H1 (cell line): ENCODE measurements at places on chromosomes 4 and X. TPM values are rescaled to one million over a fixed set of nuclear protein-coding genes. Genes with fewer than 3 reads are reported as not detected.

DNA sequence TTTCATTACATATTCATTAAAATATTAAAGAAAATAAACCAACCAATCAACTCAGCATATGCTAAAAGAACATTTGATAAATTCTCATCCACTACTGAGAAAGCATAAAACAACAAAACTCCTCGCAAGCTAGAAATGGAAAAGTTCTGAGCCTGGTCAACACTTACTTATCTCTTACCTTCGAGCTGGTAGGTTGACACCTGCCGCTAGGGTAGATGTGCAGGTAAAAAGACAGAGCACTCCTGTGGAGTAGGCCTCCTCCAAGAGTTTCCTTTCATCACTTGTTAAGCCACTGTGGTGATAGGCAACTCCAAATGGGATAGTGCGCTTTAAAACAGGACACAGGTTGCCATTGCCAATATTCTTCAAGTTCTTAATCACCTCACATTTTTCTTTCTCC lies 18.9 kb downstream of the HELQ start:
- no peak overlapping the region for H3K27ac ChIP-seq
- H3K36me3 ChIP-seq, result no peaks in the 10 kb centered on the region; the same call in 1 of the 2 replicates
- DNase-seq, result no peak

GRCh38 chrX:49784747-49785280 lies 44.3 kb upstream of the PAGE4 start:
- no peak overlapping the region for H3K27ac ChIP-seq
- H3K4me3 ChIP-seq, result no peak overlapping the region
- no peaks in the 10 kb centered on the region for H3K4me1 ChIP-seq
- no peaks in the 10 kb centered on the region for H3K27me3 ChIP-seq
- no peak for DNase-seq
- no peaks in the 10 kb centered on the region for H3K36me3 ChIP-seq

DNA sequence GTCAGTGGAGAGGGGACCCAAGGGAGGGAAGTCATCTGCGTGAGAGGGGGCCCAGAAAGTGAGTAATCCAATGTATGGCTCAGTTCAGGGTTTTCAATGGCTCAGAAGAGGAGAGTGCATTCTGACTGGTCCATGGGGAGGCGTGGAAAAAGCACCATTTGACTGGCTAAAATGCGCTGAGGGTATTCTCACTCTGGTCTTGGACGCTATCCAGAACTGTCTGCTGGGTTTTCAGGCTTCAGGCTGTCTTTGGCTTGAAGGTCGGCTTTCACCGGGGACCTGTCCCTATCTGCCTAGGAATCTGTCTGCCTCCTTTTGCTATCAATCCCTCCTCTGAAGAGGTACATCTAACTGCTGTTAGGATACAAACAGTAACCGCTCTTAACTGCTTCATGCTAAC lies 26.4 kb downstream of the EPGN start:
- DNase-seq, result no peak
- no peak overlapping the region for H3K4me3 ChIP-seq
- no peaks in the 10 kb centered on the region for H3K27me3 ChIP-seq

- no peaks in the 10 kb centered on the region for H3K27me3 ChIP-seq
- no peak for DNase-seq
- H3K4me1 ChIP-seq, result no peaks in the 10 kb centered on the region
Observed at GRCh38 chr4:146333187-146333894, 119.0 kb downstream of the REELD1 start.

DNA sequence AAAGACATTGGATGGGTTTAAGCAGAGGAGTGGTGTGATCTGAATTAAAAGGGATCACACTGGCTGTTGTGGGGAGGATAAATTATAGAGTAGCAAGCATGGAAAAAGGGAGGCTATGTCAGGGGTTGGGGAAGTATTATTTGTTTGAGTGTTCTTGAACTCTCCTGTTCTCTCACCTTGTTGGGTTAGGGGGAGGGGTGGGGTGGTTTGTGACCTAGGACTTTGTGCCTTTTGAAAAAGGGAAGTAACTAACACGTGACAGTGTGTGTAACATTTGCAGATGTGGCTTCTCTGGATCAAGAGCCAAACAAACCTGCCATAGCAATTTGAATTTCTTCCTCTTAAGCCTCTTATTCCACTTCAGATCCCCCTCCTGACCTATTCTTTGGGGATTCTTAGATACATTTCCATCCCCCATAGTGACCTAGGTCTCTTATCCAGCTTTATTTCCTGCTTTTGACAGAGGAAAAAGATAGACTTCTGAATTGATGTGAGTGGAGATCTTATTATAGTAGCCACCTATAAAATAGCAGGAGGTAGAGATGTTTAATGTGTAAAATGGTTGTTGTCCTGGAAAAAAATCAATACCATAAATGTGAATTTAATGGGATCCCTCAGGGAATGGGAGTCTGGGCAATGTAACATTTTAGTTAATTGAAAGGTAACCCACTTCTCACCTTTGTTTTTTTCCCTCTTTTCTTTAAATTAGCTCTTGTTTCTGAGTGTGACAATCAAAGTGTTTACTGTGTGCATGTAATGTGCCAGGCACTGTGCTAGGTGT lies 120.4 kb downstream of the CT47B1 start:
- H3K4me1 ChIP-seq, result 0 out of 2 replicates have a peak, but pooled peaks cover 2% of the 10 kb centered on the region
- no peak overlapping the region for H3K4me3 ChIP-seq
- no peak overlapping the region for H3K27ac ChIP-seq
- no peaks in the 10 kb centered on the region for H3K36me3 ChIP-seq

- DNase-seq, result no peak
- H3K27me3 ChIP-seq, result no peaks in the 10 kb centered on the region
- H3K27ac ChIP-seq, result no peak overlapping the region
- no peak overlapping the region for H3K4me3 ChIP-seq
- H3K36me3 ChIP-seq, result no peaks in the 10 kb centered on the region
- H3K4me1 ChIP-seq, result no peaks in the 10 kb centered on the region; the same call in 1 of the 2 replicates
Observed at GRCh38 chr4:140877781-140878180, 121.6 kb upstream of the TBC1D9 start.

GRCh38 chrX:65689377-65689776 lies 21.9 kb downstream of the MSN start:
- no peaks in the 10 kb centered on the region for H3K27me3 ChIP-seq
- no peak overlapping the region for H3K27ac ChIP-seq
- DNase-seq, result no peak
- H3K4me1 ChIP-seq, result no peaks in the 10 kb centered on the region

- no peak overlapping the region for H3K27ac ChIP-seq
- H3K36me3 ChIP-seq, result peaks cover 3% of the 10 kb centered on the region
- peaks cover 3% of the 10 kb centered on the region; the same call in 1 of the 2 replicates for H3K4me1 ChIP-seq
- H3K4me3 ChIP-seq, result no peak overlapping the region
Observed at GRCh38 chr4:185357733-185358440, 37.8 kb downstream of the LRP2BP start.

DNA sequence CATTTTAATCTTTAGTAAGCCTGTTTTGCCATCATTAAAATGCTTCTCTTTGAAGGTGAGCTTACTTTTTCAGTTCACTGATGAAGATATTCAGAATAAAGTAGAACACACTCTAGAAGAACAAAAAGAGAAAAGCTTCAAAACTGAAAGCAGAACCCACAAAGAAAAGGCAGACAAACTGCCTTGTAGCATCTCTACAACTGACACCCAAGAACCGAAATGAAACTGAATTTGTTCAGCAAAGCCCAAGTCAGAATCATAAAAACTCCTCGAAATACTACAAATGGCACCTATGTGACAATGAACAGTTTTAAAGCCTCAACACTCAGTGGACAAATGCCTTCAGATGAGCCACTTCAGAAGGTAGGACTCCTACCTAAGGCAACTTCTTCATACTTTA lies 83.6 kb downstream of the MAML3 start:
- H3K4me3 ChIP-seq, result no peak overlapping the region
- no peaks in the 10 kb centered on the region for H3K27me3 ChIP-seq
- DNase-seq, result no peak
- no peaks in the 10 kb centered on the region for H3K4me1 ChIP-seq

DNA sequence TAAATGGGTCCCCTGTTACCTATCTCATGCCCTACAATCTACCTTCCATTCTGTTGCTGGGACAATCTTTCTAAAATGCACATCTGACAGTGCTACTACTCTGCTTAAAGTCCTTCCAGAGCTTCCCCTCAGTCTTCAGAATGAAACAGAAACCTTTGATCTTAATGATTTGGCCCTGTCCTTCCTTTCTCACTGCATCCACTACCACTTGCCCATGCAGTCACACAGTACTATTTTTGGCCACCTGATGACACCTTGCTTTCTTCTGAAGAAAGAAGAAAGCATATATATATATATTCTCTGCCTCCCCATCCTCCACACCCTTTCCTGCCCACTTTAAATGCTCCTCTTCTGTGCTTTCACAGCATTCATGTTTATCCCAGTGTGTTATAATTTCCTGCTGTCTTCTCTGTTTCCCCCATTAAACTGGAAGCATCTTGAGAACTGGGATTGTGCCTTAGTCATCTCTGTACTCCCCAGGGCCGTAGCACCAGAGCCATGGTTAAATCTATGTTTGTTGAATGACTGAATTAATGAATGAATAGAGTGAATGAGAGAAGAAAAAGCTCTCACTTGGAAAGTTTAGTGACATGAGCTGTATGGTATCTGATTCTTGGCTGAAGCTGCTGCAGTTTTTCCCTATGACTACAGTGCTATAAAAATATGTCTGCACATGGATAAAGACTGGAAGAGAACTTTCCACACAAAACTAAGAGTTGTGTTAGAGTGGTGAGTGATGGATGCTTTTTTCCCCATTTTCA lies 56.2 kb downstream of the RTL9 start:
- DNase-seq, result no peak
- no peaks in the 10 kb centered on the region for H3K27me3 ChIP-seq
- no peaks in the 10 kb centered on the region for H3K36me3 ChIP-seq
- H3K27ac ChIP-seq, result no peak overlapping the region

DNA sequence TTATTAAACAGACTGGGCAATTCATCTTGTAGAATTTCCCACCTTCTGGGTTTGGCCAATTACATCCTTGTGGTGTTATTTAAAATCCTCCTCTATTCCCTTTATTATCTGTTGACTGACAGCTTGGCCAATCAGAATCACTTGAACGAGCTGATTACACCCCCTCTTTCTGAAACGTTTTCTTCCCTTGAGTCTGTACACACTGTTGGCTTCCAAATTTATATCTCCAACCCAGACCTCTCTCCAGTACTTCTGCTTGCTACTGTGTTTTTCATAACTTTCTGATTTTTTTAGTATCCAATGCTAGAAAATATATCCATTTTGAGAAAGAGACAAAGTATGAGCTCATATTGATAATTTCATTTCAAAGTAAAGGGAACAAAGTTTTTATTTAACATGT lies 14.8 kb downstream of the CD38 start:
- H3K4me1 ChIP-seq, result no peaks in the 10 kb centered on the region
- H3K27me3 ChIP-seq, result no peaks in the 10 kb centered on the region; the same call in 1 of the 2 replicates
- no peak overlapping the region for H3K27ac ChIP-seq

The TMEM31 gene
- not detected in 2 replicates for total RNA-seq

DNA sequence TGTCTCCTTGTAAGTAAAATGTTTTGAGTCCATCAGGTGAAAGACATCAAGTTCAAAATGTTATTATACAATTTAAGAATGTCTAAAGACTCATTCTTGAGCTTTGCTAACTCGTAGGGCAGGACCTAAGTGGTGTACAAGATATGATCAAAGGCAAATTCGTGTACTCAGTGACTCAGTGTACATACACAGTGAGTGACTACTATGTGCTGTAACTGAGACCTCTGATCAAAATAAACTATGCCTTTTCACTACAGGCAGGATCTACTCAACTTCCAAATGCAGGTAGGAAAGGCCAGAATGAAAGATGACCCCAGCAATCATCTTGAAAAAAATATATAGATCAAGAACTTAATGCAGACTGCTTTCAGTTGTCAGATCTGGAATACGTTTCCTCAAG lies 49.9 kb downstream of the ADGRG2 start:
- no peak overlapping the region for H3K4me3 ChIP-seq
- H3K36me3 ChIP-seq, result no peaks in the 10 kb centered on the region
- H3K4me1 ChIP-seq, result no peaks in the 10 kb centered on the region
- H3K27ac ChIP-seq, result no peak overlapping the region
- DNase-seq, result no peak

GRCh38 chr4:23260511-23260910 lies 567.8 kb downstream of the GBA3 start:
- H3K36me3 ChIP-seq, result no peaks in the 10 kb centered on the region
- H3K4me3 ChIP-seq, result no peak overlapping the region
- H3K4me1 ChIP-seq, result no peaks in the 10 kb centered on the region
- H3K27ac ChIP-seq, result no peak overlapping the region
- DNase-seq, result no peak

The CT47B1 gene
- total RNA-seq, result not detected in 2 replicates

DNA sequence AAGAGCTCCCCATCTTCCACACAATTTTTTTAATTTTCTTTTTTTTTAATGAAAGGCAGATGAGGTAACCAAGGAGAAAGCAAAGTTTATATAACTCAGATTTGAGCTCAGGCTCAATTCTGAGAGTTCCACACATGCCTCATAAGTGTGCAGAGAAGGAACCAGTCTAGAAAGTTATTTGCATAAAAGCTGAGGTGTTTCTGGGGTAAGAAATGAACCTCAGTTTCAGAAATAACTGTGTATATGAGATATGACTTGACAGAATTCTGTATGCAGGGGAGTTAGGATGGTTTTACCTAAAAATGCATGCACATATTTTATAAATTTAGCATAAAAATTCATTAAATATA lies 51.3 kb downstream of the DTHD1 start:
- H3K27me3 ChIP-seq, result no peaks in the 10 kb centered on the region
- no peak overlapping the region for H3K27ac ChIP-seq
- H3K36me3 ChIP-seq, result no peaks in the 10 kb centered on the region

DNA sequence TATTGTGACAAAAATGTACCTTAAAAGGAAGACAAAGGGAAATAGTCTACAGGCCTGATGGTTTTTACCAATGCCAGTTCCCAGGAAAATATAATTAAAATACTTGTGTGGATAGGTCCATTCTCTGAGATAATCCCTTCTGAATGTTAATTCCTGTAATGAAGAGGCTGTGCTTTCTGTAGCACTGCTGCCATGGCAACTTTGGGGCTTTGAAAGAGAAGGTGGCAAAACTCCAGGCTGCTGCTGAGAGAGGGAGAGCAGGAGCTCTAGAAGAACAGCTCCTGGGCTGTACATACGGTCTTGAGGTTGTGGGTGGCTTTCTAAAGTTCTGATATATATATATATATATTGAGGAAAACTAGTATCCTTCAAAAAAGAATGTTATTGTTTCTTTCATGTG lies 125.4 kb downstream of the PDLIM5 start:
- no peaks in the 10 kb centered on the region for H3K27me3 ChIP-seq
- H3K27ac ChIP-seq, result no peak overlapping the region
- no peak for DNase-seq
- peaks cover 5% of the 10 kb centered on the region for H3K4me1 ChIP-seq

DNA sequence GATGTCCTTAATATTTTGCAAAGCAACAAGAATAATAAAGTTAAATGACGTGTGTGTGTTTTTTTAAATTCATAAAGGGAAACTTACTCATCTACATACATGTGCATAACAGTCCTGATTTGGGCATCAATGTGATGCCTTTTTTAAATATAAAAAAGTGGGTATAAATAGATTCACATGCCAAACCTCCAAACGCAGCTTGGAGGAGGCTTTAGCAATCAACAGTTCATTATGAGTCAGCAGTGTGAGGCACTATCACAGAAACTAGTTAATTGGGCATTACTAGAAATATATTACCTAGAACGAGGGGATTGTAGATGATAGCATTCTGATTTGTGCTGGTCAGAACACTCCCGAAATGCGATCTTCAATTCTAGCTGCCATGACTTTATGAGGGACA lies 115.1 kb downstream of the HS6ST2 start:
- H3K4me3 ChIP-seq, result no peak overlapping the region
- no peaks in the 10 kb centered on the region for H3K36me3 ChIP-seq
- no peaks in the 10 kb centered on the region for H3K27me3 ChIP-seq
- H3K4me1 ChIP-seq, result no peaks in the 10 kb centered on the region
- H3K27ac ChIP-seq, result no peak overlapping the region

The PCDH10 gene
- 9.3 and 10.0 TPM in 2 replicates for total RNA-seq
